ENCODE measurements at places on chromosomes 4 and X.

- DNase-seq, result no peak
Measured at GRCh38 chr4:1685235-1686150, 1.4 kb upstream of the FAM53A start.

DNA sequence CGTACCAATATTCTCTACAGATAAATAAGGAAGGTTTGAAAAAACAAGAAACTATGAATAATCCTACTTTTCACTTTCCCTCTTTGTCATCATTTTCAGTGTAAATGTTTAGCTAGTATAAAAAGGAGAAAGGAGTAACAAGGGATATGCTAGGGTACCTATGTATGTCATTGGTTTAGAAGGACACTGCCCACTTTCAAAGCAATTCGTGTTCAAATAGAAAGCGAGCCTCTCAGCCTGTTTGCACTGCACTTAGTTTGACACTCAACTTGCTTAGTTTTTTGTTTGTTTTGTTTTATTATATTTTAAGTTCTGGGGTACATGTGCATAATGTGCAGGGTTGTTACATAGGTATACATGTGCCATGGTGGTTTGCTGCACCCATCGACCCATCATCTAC lies 21.6 kb upstream of the RXFP1 start:
- no peak for DNase-seq

DNA sequence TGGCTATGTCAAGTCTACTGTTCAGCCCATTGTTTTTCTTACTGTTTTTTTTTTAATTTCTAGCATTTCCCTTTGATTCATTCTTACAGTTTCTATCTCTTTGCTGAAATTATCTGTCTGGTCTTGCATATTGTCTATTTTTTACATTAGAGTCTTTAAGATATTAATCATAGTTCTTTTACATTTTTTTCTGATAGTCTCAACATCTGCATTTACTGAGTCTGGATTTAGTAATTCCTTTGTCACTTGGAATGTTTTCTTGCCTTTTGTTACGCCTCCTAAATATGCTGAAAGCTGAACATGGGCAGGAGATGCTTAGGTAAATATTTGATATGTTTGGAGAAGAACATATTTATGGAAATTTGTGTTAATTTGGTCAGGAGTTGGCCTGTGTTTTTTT lies 10.4 kb downstream of the JADE3 start:
- DNase-seq, result no peak

DNA sequence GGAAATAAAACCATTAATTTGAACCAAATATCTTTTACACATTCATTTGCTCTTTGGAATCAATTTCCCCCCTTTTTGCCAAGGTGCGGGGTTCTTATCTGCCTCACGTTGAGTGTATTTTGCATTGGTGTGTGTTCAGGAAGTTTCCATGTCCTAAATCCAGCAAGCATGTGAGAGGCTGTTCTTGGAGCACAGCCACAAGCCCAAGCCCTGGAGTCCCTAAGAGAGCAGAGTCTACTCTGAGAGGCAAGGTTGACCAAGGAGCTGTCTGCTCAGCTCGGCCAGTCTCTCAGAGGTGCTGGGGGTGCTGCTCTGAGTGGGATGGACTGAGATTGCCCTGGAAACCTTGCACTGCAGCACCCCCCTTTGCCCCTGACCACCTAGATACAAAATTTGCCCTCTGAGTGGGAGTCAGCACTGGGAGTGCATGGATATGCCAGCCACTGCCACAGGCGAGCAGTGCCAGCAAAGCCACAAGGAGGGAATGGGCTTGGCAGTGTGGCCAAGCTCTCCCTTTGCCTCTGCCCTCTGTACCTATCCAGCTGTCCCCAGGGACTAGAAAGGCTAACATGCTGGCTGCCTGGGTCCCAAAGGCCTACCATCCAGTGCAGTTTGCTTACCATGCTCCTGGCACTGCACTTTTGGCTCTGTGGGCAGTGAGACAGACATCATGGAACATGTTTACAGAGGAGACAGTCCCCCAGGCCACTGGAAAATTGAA lies 20.5 kb upstream of the FAM193A start:
- DNase-seq, result no peak

GRCh38 chrX:137212078-137212632 lies 178.4 kb upstream of the GPR101 start:
- DNase-seq, result no peak

DNA sequence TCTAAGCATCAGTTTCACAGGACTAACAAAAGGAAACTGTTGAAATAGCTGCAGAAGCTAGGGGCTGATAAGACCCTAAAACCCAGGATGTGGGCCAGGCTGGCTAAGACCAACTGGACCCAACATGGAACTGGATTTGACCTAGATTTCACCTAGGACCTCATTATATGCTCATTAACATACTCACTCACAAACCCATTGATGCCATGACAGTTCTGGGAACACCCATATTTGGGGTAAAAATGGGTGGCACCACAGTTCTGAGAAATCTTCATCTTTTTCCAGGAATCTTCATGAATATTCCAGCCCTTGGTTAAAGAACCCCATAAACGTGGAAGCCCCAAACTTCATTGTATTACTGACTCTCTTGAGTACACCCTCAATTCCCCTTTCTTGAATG lies 41.1 kb downstream of the HSD17B13 start:
- DNase-seq, result no peak

DNA sequence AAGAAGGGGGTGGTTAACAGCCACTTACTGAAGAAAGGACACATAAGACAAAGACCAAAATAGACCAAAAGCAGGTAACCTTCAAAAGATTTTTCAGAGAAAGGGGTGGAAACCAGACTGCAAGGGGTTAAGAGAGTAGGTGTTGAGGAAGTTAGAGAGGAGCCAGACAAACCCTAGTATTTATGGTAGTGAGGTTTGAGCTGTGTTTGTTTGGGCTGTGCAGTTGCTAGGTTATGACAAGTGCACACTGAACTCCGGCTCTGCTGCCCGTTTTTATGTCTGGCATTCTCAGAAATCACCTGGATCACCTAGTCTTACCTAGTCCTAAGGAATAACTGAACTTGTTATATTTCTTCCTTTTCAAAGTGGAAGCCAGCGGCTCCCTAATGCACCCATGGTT lies 22.9 kb upstream of the G3BP2 start:
- no peak for DNase-seq

GRCh38 chr4:24067367-24068193 lies 177.7 kb upstream of the PPARGC1A start:
- no peak for DNase-seq

DNA sequence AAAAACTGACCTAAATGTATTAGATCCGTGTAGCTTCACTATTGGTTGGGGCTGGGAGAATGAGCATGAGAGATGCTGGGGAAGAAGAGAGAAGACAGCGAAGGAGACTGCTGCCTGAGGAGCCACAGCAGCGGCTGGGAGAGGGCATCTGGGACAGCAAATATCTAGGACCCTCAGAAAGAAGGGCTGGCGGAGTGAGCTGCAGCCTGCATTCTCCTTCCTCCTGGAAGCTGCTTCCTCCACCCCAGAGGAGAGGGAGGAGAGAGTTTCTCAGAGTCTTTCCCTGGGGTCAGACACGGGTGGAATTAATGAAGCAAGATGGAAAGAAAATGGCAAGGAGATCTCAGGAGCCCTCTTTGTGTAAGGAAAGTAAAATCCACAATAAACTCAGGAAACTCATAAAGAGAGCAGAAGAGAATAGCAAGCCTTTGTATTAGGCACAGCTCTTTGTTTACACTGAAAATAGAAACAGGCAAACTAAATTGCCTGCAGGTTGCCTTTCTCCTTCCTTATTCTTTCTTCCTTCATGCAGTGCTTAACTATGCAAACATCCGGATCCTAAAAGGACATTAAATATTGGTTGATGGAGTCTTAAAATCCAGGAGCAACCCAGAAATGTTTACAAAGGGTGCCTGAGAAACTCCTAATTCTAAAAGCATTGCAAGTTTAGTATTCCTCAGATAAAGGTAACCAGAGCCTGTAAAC lies 130.3 kb upstream of the GALNT7 start:
- no peak for DNase-seq

DNA sequence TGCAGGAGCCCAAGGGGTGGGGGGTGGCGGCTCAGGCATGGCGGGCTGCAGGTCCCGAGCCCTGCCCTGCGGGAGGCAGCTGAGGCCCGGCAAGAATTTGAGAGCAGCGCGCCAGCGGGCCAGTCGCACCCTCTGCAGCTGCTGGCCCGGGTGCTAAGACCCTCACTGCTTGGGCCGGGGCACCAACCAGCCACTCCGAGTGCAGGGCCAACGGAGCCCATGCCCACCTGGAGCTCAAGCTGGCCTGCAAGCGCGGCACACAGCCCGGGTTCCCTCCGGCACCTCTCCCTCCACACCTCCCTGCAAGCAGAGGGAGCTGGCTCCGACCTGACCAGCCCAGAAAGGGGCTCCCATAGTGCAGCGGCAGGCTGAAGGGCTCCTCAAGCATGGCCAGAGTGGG lies 758.2 kb upstream of the INTU start:
- no peak for DNase-seq

All from vagina (tissue), 2 donors.